ENCODE measurements at places on chromosomes 6 and 20. TPM values are rescaled to one million over a fixed set of nuclear protein-coding genes. Genes with fewer than 3 reads are reported as not detected.

The DEFB124 gene
- not detected for total RNA-seq

The ENPP5 gene
- 14.2 TPM for total RNA-seq

DNA sequence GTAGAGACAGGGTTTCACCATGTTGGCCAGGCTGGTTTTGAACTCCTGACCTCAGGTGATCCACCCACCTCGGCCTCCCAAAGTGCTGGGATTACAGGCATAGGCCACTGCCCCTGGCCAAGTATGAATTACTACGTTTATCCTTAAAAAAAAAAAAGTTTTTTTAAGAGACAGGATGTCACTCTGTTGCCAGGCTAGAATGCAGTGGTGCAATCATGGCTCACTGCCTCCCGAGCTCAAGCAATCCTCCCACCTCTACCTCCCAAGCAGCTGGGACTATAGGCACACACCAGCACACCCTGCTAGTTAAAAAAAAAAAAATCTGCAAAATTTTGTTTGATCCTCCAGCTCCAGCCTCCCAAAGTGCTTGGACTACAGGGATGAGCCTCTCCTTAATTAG is 23.1 kb downstream of the IYD start:
- no peak for DNase-seq

GRCh38 chr6:125279961-125280360 is 21.8 kb downstream of the HDDC2 start:
- DNase-seq, result no peak

- DNase-seq, result no peak
Observed at GRCh38 chr6:135319819-135320218, 138.7 kb downstream of the MYB start.

DNA sequence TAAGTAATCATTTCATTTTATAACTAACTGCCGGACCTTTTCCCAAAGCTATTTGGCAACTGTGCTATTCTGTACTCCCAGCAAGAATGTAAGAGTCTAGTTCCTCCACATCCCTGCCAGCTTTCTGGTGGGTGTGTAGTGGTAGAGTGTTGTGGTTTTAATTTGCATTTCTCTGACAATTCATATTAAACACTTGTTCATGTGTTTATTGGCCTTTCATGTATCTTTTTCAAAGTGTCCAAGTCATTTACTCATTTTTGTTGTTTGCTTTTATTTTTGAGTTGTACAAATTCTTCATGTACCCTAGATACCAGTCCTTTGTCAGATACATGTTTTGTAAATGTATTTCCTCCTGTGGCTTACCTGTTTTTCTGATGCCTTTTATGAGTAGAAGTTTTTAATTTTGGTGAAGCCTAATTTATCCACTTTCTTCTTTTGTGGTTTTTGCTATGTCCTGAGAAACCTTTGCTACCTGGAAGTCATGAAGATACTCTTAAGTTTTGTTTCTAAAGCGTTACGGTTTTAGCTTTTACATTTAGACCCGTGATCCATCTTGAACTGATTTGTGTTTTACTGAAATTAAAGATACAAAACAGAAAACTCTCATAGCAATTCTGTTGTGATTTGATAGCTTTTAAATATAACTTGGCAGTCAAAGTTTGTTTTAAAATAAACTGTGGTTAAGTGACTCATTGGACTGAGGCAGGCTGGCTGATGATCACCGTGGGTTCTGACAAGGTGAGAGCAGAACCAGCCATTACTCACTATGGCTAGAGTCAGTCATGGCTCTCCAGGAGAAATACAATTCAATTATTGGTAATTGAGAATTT is 8.0 kb downstream of the MYLIP start:
- no peak for DNase-seq

- no peak for DNase-seq
Observed at GRCh38 chr20:20547221-20547875, 165.1 kb downstream of the RALGAPA2 start.

DNA sequence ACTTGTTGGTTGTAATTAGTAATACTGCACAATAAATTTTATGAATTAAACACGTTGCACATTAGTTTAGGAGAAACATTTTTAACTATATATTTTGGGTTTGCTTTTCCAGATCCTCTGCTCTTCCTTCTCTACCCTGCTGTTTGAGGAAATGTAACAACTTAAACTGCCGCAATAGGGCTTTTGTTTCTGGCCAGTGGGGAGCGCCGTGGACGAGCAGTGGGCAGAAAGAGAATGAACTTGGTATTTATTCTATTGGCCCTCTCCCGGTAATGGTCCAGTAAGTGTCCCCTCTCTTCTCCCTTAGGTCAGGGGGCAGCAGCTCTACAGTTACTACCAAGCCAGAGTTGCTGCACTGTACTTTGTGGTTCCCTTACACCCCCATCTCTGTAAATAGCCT is 35.2 kb upstream of the EPHA7 start:
- DNase-seq, result no peak

- no peak for DNase-seq
Observed at GRCh38 chr6:46134216-46134615, 4.4 kb downstream of the ENPP4 start.

DNA sequence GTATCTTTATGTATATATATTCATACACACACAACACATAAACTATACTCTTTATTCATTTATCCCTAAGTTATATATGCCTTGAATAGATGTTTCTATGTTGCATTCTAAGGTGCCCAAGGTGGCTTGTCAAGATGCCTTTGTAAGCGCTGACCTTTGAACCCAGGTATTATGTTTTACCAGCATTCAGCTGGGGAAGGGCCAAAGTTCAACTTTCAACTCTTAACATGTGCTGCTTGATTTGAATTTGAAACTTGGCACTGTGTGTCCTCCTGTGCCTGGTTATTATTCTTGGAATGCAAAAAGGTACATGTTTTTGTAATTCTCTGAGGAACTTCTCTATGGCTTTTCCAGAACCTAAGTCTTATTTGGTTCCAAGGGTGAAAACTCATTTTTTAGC is 146.5 kb downstream of the EDN1 start:
- DNase-seq, result no peak

The ZNF341 gene
- total RNA-seq, result 1.3 TPM

DNA sequence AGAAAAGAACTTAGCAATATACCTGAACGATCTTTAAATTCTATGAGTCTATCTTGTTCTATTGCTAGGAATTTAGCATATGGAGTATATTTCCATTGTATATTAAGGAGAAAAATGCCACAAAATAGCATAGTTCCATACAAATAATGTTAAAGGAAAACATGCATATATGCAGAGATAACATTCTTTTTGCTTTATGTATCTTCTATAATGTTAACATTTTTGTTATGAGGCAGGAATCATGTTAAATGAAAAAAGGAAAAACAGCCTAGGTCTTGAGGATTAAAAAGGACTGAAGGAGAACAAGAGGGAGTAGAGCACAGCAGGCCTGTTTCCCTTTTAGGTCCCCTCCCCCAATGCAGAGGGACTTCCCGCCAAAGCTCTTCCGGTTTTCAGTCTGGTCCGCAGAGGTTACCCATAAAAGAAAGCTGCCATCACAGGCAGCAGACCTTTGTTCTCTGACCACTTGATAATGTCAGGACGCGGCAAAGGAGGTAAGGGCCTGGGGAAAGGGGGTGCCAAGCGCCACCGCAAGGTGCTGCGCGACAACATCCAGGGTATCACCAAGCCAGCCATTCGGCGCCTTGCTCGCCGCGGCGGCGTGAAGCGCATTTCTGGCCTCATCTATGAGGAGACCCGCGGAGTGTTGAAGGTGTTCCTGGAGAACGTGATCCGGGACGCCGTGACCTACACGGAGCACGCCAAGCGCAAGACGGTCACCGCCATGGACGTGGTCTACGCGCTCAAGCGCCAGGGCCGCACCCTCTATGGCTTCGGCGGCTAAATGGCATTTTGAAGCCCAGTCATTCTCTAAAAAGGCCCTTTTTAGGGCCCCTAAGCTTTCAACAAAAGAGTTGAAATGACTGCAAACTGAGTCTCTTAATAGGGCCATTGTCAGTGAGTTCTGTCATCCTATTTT is 108.4 kb upstream of the PRSS16 start:
- DNase-seq, result no peak

- no peak for DNase-seq
Observed at GRCh38 chr6:168650671-168651111, 209.7 kb downstream of the SMOC2 start.

The ZNF831 gene
- 0.10 TPM for total RNA-seq

The B3GAT2 gene
- 82.5 TPM for total RNA-seq

Measured in spinal cord (tissue), 10 donors.